Stomach (tissue), 19 donors: ENCODE measurements at places on chromosomes 11 and 22. TPM values are rescaled to one million over a fixed set of nuclear protein-coding genes. Genes with fewer than 3 reads are reported as not detected.

MMP11 gene
- total RNA-seq: 5.3 TPM

OR51A2 gene
- total RNA-seq: not detected

CTSD gene
- 210 TPM for total RNA-seq

ACRV1 gene
- total RNA-seq: not detected

POTEH gene
- not detected for total RNA-seq

FAM227A gene
- total RNA-seq: 1.2 TPM

PVALB gene
- total RNA-seq: not detected

KIF18A gene
- total RNA-seq: 2.3 TPM

MS4A15 gene
- total RNA-seq: not detected

DBX1 gene
- total RNA-seq: not detected

ST14 gene
- total RNA-seq: 43.9 TPM

SCN4B gene
- not detected for total RNA-seq

TENM4 gene
- 1.8 TPM for total RNA-seq

OOSP2 gene
- not detected for total RNA-seq

SLC22A25 gene
- total RNA-seq: not detected

GVQW3 gene
- total RNA-seq: 2.2 TPM

IRAG1 gene
- 48.7 TPM for total RNA-seq

SULT4A1 gene
- total RNA-seq: not detected

PAX6 gene
- total RNA-seq: not detected

SYNGR1 gene
- total RNA-seq: 5.2 TPM

ATM gene
- 110 TPM for total RNA-seq

OR8H2 gene
- not detected for total RNA-seq

AQP11 gene
- 16.1 TPM for total RNA-seq

OR2D2 gene
- not detected for total RNA-seq

MOV10L1 gene
- not detected for total RNA-seq

KRTAP5-1 gene
- total RNA-seq: not detected

PDE2A gene
- 3.5 TPM for total RNA-seq

OR10A2 gene
- not detected for total RNA-seq

SCGB1D1 gene
- total RNA-seq: not detected

C22orf31 gene
- 0.55 TPM for total RNA-seq

ANO1 gene
- total RNA-seq: 32.7 TPM

DEPDC7 gene
- 2.0 TPM for total RNA-seq

SCGB1C1 gene
- not detected for total RNA-seq

MACROD1 gene
- total RNA-seq: 18.0 TPM

MUC2 gene
- 0.43 TPM for total RNA-seq

ATP6V1E1 gene
- total RNA-seq: 134 TPM

OSM gene
- total RNA-seq: 1.3 TPM

LRRC55 gene
- not detected for total RNA-seq

TMEM126B gene
- 4.3 TPM for total RNA-seq

IL18 gene
- 21.4 TPM for total RNA-seq

IGSF9B gene
- total RNA-seq: 0.58 TPM

GAS2L1 gene
- total RNA-seq: 81.1 TPM

GAL3ST1 gene
- 0.87 TPM for total RNA-seq

CD3D gene
- total RNA-seq: not detected

APOA5 gene
- not detected for total RNA-seq

TRIM49 gene
- not detected for total RNA-seq

RASL10A gene
- total RNA-seq: 0.37 TPM

ANO9 gene
- total RNA-seq: 5.7 TPM

GRM5 gene
- total RNA-seq: not detected

SLC22A8 gene
- total RNA-seq: not detected
